Cerebellar nuclear complex (tissue), 1 donor: ENCODE measurements at places on chromosomes 5 and 9.

GRCh38 chr9:89748021-89748670 is 143.3 kb downstream of the GADD45G start:
- no peak for DNase-seq

GRCh38 chr5:141780952-141781781 is 97.0 kb downstream of the PCDH1 start:
- no peak for DNase-seq

DNA sequence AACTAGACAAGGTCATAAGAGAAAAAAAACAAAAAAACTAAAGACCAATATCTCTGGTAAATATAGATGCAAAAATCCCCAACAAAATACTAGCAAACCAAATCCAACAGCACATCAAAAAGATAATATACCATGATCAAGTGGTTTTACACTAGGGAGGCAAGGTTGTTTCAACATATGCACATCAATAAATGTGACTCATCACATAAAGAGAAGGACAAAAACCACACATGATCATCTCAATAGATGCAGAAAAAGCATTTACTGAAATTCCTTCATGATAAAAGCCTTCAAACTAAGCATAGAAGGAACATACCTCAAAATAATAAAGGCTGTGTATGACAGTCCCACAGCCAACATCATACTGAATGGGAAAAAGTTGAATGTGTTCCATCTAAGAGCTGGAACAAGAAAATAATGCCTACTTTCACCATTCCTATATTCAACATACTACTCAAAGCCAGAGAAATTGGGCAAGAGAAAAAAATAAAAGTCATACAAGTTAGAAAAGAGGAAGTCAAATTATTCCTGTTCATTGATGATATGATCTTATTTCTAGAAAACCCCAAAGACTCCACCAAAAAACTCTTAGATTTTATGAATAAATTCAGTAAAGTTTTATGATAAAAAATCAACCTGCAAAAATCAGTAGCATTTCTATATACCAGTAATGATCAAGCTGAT is 72.2 kb upstream of the FAM169A start:
- no peak for DNase-seq

GRCh38 chr5:27257696-27258095 is 219.3 kb upstream of the CDH9 start:
- no peak for DNase-seq

DNA sequence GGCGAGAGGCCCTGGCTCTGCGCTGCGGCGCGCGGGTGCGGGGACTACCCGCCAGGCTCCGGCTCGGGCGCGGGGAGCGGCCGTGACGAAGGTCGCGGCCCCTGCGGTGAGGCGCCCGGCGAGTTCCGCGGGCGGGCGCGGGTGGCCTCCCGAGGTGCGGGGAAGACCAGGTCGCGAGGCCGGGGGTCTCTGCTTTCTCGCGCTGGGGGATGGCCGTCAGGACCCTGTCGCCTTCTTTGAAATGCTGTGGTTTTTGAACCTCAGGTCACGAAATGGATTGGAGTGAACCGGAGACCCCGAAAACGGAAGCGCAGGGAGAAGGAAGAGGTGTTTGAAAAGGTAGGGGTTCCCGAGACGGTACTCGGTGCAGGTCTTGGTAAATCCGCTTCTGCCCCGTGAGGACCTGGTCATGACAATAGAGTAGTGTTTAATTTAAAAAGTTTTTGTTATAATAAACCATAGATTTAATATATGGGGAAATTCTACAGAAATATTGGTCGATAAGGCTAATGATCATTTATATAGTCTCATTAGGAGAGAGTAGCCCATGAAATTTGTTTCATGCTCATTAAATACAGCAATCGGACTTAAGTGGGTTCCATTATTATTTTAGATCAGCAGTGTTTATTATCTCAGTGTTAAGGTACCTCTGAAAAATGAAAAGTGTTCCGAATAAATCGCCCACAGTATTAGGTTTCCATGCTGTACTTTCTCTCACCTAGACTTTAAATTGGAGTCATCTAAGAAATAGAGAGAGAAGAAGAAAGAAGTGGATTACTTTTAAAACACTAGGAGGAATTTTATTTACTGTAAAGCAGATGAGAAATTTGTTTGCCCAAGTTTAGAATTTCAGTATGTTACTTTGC is 279.0 kb downstream of the AOPEP start:
- DNase-seq: no peak

- DNase-seq: no peak
Measured at GRCh38 chr5:174083056-174083827, 37.7 kb downstream of the NSG2 start.

- no peak for DNase-seq
Measured at GRCh38 chr5:112696786-112697185, 40.9 kb upstream of the APC start.

DNA sequence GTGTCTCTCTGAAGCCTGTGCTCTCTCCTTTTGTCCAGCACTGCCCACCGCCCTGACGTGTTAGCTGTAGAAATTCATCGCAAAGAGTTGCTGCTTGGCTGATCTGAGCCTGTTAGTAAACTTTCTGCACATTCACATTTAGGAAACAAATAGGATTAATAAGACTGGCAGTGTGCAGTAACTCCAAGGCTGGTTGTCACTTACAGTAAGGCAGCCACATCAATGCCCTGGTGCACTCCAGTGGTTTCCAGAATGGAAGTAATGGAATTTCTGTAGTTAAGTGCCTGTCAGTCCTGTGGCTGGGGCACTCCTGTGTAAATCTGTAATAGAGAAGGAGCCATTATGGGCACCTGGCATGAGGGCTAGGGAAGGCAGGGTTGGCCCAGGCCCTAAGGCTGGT is 70.6 kb downstream of the DOCK2 start:
- DNase-seq: no peak

DNA sequence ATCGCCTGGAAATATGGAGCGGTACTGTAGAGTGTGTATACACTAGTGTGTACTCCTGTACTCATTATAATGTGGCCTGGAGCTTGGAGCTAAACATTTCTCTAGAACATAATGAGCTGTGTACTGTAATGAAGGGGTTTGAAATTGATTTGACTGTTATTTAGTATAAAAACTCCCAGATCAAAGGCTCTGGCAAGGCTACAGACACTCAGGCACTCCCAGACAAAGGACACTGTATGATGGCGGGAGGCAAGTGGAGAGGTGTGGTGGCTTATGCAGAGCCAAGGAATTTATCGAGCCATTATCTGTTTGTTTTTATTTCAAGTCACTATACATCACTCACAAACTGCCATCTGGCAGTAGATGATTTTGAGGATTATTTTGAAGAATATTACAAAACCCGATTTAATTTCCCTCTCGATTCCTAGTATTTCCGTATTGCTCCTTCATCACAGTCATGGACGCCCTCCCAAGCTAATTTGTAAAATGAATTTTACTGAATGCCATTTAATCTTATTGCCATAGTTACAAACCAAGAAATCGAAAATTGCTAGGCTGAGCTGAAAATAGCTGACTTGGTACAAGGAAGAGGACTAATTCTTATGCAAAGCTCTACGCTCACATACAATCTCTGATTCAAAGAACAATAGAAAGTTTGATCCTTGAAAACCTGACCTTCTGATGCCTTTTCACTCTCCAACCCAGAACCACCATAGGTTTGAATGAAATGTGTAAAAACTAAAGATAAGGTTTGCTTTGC is 240.2 kb upstream of the SEMA6A start:
- DNase-seq: no peak

- no peak for DNase-seq
Measured at GRCh38 chr5:112154940-112155686, 264.0 kb downstream of the EPB41L4A start.

- DNase-seq: no peak
Measured at GRCh38 chr9:126114850-126115460, 211.7 kb upstream of the MVB12B start.

DNA sequence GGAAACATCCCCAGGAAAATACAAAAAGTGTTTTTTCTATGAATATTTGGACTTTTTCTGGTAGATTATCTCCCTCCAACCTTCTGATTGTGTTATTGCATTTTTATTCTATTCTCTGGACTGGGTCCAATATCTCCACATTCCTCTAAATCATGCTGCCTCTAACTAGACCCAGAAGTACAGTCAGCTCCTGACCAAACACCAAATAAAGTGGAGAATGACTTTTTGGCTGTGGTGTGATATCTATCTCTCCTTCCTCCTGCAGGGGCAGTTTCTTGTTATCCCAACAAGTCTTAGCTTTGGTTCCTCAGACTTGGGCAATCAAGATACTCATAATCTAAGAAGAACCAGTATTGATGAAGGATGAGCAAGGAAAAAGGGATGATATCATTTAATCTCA is 3.2 kb upstream of the RAI14 start:
- DNase-seq: no peak

- no peak for DNase-seq
Measured at GRCh38 chr9:75140261-75140660, 51.9 kb downstream of the OSTF1 start.

- no peak for DNase-seq
Measured at GRCh38 chr9:114719290-114719689, 37.3 kb upstream of the TEX48 start.

GRCh38 chr5:123776761-123777160 is 264.8 kb downstream of the CSNK1G3 start:
- DNase-seq: no peak

DNA sequence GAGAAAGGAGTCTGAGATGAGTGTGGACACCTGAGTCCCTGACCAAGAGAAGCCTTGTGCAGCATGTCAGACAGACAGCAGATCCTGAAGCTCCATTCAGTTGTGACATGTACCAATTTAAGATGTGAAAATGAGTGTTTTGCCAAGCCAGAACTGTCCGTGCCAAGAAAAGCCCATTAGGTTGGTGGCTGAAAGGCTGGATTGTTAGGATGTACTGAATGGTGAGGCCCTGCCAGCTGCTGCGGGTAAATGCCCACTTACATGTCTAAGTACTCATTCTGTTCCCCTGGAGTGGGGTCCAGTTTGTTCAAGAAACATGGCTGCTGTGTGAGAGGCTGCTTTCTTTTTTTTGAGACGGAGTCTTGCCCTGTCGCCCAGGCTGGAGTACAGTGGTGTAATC is 14.6 kb downstream of the DAPK1 start:
- DNase-seq: no peak

DNA sequence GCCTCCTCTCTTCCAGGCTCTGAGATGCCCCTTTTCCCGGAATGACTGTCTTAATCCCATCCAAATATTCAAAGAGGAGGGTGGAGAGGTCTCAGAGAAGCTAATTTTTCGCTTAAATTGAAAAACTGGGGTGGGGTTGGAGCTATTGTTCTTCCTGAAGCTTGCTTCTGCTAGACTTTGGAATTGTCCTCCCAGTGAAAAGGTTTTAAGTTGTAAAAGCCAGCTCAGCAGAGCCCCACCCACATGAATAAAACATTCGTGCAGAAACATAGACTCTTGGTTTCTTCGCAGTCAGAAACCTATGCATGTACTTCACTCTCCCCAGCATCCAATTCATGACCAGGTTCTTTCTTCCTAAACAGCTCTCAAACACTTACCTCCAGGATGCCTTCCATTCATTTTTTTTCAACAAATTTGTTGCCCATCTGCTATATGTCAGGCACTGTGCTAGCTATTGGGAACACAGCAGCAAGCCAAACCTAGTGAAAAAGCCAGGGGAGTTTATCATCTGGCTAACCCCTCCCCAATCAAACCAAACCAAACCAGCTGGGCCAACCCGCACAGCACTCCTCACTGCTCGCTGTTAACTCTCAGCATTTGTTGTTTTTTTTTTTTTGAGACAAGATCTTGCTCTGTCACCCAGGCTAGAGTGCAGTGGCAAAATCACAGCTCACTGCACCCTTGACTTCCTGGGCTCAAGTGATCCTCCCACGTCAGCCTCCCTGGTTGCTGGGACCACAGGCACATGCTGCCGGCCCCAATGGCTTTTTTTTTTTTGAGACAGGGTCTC is 37.9 kb upstream of the OCLN start:
- no peak for DNase-seq
